Renal cortical epithelial cell (primary cell): ENCODE measurements at places on chromosomes 16 and 17. TPM values are rescaled to one million over a fixed set of nuclear protein-coding genes. Genes with fewer than 3 reads are reported as not detected.

DNA sequence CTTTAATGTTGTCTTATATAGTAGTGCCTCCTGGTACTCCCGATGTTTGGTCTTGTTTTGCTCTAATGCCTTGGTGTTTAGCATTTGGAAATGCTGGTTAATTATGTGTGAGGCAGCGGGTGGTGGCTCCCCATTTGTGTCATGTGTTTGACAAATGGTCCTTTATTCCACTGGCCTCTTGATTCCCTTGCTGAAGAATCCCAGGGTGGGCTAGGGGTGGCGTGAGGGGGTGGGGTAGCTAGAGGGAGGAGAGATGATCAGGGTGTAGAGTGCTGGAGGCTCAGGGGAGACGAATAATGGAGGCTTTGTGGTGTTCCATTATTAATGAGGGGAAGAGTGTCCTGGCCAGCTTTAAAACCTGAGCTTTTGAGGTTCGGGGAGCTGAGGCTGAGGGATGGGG lies 5.4 kb downstream of the DYNLL2 start:
- no peak for DNase-seq

DNA sequence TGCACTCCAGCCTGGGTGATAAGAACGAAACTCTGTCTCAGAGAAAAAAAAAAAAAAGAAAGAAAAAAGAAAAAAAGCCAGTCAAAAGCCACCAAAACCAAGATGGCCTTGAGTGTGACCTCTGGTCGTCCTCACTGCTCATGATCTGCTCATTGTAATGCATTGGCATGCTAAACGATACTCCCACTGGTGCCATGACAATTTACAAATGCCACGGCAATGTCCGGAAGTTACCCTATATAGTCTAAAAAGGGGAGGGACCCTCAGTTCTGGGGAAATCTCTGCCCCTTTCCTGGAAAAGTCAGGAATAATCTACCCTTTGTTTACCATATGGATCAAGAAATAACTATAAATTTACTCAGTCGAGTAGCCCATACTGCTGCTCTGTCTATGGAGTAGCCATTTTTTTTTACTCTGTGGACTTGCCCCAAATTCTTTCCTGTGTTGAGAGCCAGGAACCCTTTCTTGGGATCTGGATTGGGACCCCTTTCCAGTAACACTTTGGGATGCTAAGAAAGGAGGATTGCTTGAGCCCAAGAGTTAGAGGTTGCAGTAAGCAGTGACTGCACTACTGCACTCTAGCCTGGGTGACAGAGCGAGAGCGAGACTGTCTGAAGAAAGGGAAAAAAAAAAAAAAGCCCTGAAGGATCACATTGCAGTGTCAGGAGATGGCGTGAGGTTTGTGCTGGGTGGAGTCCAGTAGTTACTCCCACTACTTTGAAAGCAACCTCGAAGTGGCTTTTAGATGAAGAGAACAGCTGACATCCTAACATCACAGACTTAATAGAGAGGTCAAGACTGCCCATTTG lies 3.7 kb upstream of the TMEM231 start:
- peak; percentile 34 for DNase-seq

DNA sequence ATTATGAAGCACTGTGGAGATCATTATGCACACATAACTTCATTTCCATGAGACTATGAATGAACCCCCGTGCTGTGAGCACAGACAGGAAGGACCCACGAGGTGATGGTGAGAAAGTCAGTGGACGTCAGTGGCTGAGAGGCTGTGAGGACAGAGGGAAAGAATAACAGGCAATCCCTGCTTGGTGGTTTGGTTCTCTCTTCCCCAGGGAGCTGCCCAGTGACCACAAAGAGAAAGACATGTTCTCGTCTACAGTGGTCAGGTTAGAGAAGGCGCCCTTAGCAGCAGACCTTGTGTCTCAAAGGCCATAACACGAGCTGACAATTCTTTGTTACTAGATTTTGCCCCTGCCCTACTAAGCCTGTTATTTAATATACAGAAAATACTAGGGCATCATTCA lies 609.2 kb downstream of the TOX3 start:
- DNase-seq, result no peak

GRCh38 chr17:39622380-39623006 lies 4.3 kb upstream of the PPP1R1B start:
- DNase-seq, result no peak

CCDC200 gene
- total RNA-seq, result not detected in 2 replicates

- DNase-seq, result no peak
These were observed 144.8 kb upstream of the CACNG5 start for GRCh38 chr17:66690166-66690565.

- DNase-seq, result no peak
These were observed 187.5 kb downstream of the IRF8 start for GRCh38 chr16:86086471-86086870.

DNA sequence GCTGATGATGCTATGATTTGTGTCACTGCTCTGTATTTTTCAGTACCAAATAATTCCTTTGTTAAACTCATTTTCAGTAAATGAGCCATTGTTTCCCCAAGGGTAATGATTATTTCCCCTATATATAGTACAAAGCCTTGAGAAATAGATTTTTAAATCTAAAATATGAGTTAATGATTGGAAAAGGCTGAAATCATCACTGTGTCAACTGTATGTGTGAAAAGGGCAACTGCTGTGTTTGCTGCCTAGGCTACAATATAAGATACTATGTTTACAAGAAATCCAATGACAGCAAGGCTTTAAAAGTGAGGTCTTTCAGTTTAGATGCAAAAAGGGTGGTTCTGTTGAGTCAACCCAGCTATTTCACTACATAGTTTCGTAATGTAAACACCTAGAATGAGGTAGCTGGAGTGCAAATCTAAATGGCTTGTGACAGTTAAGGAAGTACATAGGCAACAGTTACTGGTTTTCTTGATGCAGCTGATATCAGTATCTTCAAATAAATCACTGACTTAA lies 15.3 kb downstream of the NLK start:
- peak; percentile 84 for DNase-seq

DNA sequence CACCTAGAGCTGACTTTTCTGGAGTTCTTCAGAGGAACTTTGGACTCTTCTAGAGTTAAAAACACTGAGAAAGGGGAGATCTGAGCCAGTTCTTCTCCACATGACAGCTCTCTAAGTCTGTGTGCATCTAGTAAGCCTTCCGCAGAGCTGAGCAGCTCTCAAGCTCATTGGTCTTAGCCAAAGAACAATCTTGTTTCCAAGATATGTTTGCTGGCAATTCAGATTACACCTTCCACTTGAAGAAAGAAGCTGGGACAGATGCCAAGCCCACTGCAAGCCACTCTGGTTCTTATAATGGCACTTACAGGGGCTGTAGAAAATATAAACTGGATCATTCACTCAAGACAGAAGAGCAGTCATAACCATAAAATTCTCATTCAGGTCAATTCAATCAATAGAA lies 134.1 kb upstream of the TOX3 start:
- DNase-seq, result no peak

GRCh38 chr17:79667121-79667715 lies 56.4 kb upstream of the RBFOX3 start:
- no peak for DNase-seq

DNA sequence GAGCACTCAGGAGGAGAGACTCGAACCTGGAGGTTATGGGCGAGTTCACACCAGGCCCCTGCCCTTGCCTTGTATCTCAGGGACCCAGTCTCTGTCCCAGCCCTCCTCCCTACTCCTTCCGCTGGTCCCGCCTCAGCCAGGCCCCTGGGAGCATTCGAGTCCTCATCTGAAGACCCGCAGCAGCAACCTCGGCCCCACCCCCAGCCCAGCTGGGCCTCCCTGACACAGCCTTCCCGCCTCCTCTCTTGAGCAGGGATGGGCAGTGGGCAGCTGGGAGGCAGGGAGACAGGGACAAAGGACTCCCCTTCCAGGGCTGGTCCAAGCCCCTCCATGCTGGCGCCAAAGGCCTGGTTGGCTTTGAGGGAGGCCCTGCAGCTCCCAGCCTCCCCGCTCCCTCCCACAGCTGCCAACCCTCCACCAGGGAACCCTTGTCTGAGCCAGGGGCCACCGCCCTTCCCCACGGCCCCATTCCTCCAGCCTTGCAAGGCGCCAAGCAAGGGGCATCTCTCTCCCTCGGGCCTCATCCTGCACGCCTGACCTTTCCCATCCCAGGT lies 15.4 kb upstream of the ZC3H18 start:
- DNase-seq, result no peak

- DNase-seq, result no peak
These were observed 121.9 kb upstream of the GSE1 start for GRCh38 chr16:85491058-85491771.

MT1A gene
- total RNA-seq, result 0.89 and 4.3 TPM in 2 replicates

ZKSCAN2 gene
- 2.6 and 10.4 TPM in 2 replicates for total RNA-seq

SETD6 gene
- 9.0 and 17.3 TPM in 2 replicates for total RNA-seq

SLC6A2 gene
- not detected in 2 replicates for total RNA-seq

KRTAP4-4 gene
- not detected in 2 replicates for total RNA-seq

DNA sequence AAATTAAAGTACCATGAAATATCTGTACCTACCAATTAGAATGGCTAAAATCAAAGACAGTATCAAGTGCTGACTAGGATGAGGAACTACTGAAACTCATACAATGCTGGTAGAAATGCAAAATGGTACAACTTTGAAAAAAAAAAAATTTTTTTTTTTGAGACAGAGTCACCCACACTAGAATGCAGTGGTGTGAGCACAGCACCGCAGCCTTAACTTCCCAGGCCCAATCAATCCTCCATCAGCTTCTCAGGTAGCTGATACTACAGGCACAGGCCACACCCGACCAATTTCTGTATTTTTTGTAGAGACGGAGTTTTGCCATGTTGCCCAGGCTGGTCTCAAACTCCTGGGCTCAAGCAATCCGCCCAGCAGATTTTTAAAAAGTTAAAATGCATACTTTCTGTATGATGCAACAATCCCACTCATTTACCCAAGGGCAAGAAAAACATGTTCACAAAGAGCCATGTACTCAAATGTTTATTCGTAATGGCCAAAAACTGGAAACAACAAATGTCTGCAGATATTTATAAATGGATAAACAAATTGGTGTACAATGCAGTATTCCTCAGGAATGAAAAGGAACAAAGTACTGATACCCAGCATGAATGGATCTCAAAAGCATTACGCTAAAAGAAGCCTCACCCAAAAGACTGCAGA lies 8.7 kb downstream of the SMURF2 start:
- peak; percentile 57 for DNase-seq

DNA sequence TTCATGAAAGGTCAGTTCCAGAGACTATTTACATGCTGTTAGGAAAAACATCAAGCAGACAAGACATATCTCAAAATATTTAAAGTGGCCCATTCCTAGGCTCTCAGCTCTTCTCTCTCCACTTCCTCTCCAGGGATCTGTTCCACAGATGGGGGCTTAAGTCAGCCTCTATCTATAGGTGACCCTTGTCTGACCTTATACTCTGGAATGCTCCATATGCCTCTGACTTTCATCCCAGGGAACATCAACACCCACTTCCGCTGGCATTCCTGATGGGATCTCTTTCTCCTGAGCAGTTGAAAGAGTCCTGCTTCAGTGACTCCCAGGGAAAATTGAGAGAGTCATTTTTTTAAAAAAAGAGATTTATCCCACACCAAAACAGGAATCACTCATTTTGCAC lies 11.5 kb upstream of the WIPI1 start:
- DNase-seq, result no peak

GRCh38 chr17:31007695-31008373 lies 37.0 kb downstream of the RNF135 start:
- no peak for DNase-seq

DNA sequence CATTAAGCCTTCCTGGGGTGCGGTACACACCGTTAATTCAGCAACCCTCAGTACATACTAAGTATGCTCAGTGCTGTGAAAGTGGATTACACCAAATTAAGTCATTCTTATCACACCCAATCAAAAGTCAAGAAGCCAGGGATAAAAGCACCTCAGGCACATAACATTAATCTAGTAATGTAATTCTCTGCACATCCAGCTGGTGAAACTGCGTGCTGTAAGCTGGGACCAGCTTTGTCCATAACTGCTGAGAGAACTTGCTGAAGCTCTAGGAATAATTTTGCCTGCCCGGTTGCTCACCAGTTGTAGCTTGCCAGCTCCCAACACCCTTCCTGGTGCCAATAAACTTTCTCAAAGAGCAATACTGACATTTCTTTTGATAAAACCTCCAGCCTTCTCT lies 44.9 kb downstream of the SLC47A1 start:
- DNase-seq, result peak; percentile 28

GRCh38 chr16:31428638-31429247 lies 583 bp upstream of the COX6A2 start:
- no peak for DNase-seq

PDK2 gene
- 4.2 and 37.9 TPM in 2 replicates for total RNA-seq

PPY gene
- total RNA-seq, result not detected in 2 replicates

- no peak for DNase-seq
These were observed 22.8 kb downstream of the G6PC3 start for GRCh38 chr17:44093231-44093900.
